T-helper 17 cell (primary cell): ENCODE measurements at places on chromosomes 7 and 10. TPM values are rescaled to one million over a fixed set of nuclear protein-coding genes. Genes with fewer than 3 reads are reported as not detected.
A peak's percentile ranks its signal among the peaks of the same experiment; 100 is the strongest.

CTAGE6 gene
- total RNA-seq, result 0.73 TPM

FAM25C gene
- total RNA-seq, result not detected

SUN3 gene
- total RNA-seq, result not detected

GRCh38 chr10:86413046-86413728, 46.6 kb upstream of the GRID1 start:
- H3K4me1 ChIP-seq, result peaks cover 28% of the 10 kb centered on the region
- DNase-seq, result no peak
- no peak overlapping the region for H3K4me3 ChIP-seq
- no peaks in the 10 kb centered on the region for H3K27me3 ChIP-seq
- peak overlapping the region; percentile 67 for H3K27ac ChIP-seq
- no peaks in the 10 kb centered on the region for H3K36me3 ChIP-seq

AKR1C8 gene
- 1.6 TPM for total RNA-seq

ATRNL1 gene
- total RNA-seq, result not detected

DNA sequence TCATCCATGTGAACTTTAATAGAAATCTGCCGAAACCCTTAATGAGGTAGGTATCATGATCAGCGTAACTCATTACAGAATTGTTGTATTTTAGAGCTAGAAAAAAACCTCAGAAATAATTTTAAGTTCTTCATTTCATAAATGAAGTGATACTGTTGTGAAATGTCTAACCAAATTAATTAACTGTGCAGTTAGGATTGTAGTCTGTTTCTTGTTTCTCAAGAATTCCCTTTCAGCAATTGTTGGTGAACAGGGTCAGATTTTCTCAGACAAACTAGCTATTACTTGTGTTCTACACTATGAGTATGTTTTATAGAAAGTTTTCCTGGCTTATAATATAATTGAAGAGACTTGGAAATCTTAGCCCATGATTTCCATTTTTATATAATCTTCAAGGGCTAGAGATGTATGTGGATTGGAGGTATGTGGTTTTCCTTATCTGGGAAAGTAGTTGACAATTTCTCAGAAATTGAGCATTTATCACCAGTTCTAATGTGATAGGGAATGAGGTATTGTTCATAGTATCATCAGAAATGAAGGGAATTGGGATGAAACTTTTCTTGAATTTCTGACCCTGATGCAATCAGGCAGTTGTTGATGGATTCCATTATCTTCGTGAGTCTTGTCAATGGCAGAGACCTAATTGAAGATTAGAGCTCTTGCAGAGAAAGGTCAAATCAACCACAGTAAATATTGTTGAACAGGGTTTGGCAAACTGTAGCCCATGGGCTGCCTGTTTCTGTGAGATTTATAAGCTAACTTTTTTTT, 55.0 kb downstream of the ST7 start:
- no peak for DNase-seq
- peaks cover 18% of the 10 kb centered on the region for H3K27me3 ChIP-seq
- peaks cover 43% of the 10 kb centered on the region for H3K4me1 ChIP-seq
- no peak overlapping the region for H3K27ac ChIP-seq

PDE6C gene
- total RNA-seq, result not detected

GRCh38 chr7:156473476-156474240, 166.9 kb upstream of the RNF32 start:
- peaks cover 37% of the 10 kb centered on the region for H3K27me3 ChIP-seq
- H3K27ac ChIP-seq, result no peak overlapping the region
- no peaks in the 10 kb centered on the region for H3K4me1 ChIP-seq

GRCh38 chr10:92702301-92702916, 12.7 kb downstream of the HHEX start:
- H3K27ac ChIP-seq, result no peak overlapping the region
- H3K4me1 ChIP-seq, result peaks cover 23% of the 10 kb centered on the region
- H3K4me3 ChIP-seq, result no peak overlapping the region
- peaks cover 64% of the 10 kb centered on the region for H3K27me3 ChIP-seq
- no peak for DNase-seq

CCDC7 gene
- total RNA-seq, result 73.0 TPM

PDK4 gene
- total RNA-seq, result 0.18 TPM

CLDN4 gene
- 0.17 TPM for total RNA-seq

DNA sequence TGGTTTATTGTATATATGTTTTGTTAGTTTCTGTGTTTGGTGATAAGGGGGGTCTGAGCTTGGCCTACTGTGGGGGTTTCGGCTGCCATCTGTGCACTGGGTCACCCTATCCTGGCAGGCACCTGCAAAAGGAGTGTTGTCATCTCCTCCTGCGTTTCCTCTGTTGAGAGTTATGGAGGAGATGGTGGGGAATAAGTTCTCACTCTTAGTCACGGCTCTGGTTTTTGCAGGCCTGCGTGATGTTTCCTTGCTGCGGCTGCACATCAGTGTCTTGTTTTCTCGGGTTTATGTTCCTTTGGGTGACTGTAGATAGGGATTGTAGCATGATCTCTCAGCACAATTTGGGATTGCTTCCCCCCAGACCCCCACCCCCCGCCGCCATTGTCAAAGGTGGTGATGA, 36.8 kb downstream of the CCM2 start:
- peak overlapping the region; percentile 95 for H3K4me3 ChIP-seq
- no peaks in the 10 kb centered on the region for H3K27me3 ChIP-seq
- peaks cover 57% of the 10 kb centered on the region for H3K4me1 ChIP-seq
- DNase-seq, result no peak
- H3K36me3 ChIP-seq, result peaks cover 8% of the 10 kb centered on the region

DNA sequence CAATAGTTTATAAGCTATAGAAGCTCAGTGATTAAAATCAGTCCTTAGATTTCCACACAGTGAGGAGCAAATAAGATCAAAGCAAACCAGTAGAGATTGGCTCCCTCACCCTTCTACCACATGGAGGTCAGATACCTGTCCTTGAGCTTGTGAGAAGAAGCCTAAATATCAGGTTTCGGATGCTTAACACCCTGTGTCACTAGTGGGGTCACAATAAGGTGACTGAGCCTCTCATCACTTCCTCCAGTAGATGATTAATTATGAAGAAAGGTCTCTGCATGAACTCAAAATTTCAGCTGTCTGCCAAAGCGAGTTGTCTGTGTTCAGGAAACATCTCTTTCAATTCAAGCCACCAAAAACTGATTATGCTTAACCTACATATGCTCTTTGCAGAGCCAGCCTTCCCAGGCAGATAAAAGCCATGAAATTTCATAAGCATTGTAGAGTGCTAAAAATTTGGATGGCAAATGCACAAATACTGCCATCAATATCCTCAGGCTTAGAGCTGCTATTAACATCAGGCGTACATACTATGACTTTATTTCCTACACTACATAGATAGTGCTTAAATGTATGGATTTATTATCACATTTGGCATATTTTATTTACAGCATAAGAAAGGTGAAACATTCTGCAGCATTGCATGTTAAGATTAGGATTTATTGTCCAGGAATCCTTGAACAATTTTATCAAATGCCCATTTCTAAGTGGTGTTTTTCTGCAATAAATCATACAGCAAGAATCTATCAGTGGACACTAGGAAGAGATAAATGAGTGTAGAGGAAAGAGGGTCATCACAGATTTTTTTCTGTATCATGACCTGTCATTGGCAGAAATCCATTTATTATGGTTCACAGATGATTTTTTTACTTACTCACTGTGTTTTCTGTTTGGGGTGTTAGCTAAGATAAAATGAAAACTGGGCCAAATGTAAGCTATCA, 285.1 kb upstream of the SP8 start:
- H3K36me3 ChIP-seq, result no peaks in the 10 kb centered on the region
- peaks cover 14% of the 10 kb centered on the region for H3K27me3 ChIP-seq
- no peak overlapping the region for H3K27ac ChIP-seq
- DNase-seq, result no peak
- H3K4me1 ChIP-seq, result no peaks in the 10 kb centered on the region

GRCh38 chr10:72309290-72310240, 35.8 kb downstream of the DDIT4 start:
- H3K4me1 ChIP-seq, result peaks cover 37% of the 10 kb centered on the region
- peak overlapping the region; percentile 50 for H3K4me3 ChIP-seq
- peaks cover 3% of the 10 kb centered on the region for H3K36me3 ChIP-seq

PRPS1L1 gene
- total RNA-seq, result not detected

GRCh38 chr7:22140578-22140977, 194.9 kb upstream of the CDCA7L start:
- no peaks in the 10 kb centered on the region for H3K4me1 ChIP-seq
- no peaks in the 10 kb centered on the region for H3K36me3 ChIP-seq
- H3K27me3 ChIP-seq, result peaks cover 43% of the 10 kb centered on the region
- no peak for DNase-seq
- H3K4me3 ChIP-seq, result no peak overlapping the region

GRCh38 chr10:123367195-123367594, 213.0 kb downstream of the BUB3 start:
- H3K27ac ChIP-seq, result no peak overlapping the region
- H3K36me3 ChIP-seq, result no peaks in the 10 kb centered on the region
- no peak for DNase-seq
- no peaks in the 10 kb centered on the region for H3K27me3 ChIP-seq

DNA sequence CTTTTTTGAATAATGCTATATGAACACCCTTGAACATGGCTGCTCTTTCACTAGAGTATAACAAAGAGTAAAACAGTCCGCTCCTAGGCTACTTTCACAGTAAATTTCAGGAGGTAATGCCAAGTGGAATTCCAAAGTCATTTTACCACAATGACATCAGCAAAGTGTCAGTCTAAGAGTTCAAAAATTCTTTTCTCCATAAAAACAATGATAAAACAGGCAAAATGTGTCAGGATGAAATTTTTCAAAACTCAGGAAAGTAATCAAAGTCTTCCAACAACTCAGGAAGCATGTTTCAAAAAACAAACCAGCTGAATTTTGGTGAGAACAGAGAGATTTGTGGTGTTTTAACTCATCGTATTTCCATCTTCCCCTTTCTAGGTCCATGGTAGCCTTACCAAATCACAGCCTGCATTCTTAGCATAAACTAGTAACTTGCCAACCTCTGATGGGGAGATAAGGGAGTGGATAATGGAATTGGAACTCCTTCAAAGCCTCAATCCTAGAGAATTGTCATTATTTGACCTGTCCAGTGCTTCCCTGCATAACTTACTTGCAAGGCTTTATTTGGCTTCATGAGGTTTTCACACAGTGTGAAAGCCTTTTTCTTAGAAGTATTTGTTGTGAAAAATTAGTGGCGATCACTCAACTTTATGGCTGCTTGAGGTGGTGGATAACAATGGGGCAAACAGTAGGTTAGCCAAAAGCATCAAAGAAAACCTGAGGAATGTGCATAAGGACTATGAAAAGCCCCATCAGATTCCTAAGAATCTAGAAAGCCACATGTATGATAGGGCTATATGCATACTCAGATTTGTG, 302.7 kb downstream of the HDAC9 start:
- no peak overlapping the region for H3K27ac ChIP-seq
- H3K27me3 ChIP-seq, result no peaks in the 10 kb centered on the region
- no peak overlapping the region for H3K4me3 ChIP-seq
- H3K36me3 ChIP-seq, result no peaks in the 10 kb centered on the region
- no peaks in the 10 kb centered on the region for H3K4me1 ChIP-seq

DNA sequence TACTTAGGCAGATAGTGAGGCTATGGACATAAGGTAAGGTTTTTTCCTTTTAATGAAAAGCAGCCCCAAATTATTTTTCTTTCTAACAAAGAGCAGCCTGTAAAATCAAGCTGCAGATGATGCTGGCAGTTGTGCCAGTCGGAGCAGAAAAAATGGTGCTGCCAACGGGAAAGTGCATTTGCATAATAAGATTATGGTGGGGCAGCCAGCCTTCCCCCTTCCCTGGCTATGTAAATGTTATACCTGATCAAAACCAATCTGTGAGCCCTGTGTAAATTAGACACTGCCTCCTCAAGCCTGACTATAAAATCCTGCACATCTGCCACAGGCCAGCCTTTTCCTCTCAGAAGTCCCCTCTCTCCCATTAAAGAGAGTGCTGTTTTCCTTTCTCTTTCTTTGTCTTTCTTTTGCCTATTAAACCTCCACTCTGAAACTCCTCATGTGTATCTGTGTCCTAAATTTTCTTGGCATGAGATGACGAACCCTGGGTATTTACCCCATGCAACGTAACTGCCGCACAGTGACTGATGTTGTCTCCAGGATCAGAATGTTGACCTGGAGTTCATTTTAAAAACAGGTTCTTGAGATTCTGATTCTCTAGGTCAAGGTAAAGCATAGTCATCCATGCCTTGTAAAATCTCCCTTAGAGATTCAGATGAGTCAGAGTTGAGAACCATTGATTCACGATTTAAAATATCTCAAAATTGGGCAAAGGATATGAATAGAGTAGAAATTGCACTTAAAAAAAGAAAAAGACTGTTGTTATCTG, 167.3 kb upstream of the C1GALT1 start:
- no peak for DNase-seq
- H3K27ac ChIP-seq, result no peak overlapping the region
- H3K36me3 ChIP-seq, result peaks cover 8% of the 10 kb centered on the region
- H3K27me3 ChIP-seq, result peaks cover 25% of the 10 kb centered on the region
- H3K4me3 ChIP-seq, result no peak overlapping the region
- H3K4me1 ChIP-seq, result no peaks in the 10 kb centered on the region

DNA sequence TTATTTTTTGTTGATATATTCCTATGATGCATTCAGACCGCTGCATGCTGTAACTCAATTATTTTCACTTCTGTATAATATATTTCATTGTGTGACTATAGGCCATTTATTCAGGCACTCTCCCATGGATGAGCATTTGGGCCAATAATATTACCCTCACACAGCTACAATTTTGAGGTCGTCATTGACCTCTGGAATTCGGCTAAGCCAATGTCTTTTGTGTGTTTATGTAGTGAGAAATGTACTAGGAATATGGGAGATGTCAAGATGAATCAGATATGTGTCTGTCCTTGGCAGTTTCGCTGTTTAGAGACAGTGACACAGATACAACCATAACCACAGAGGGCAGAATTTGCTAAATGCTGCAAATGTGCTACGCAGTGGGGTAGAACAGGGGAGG, 474.2 kb downstream of the ADRA2A start:
- DNase-seq, result no peak
- no peak overlapping the region for H3K4me3 ChIP-seq
- H3K27me3 ChIP-seq, result no peaks in the 10 kb centered on the region
- H3K36me3 ChIP-seq, result no peaks in the 10 kb centered on the region
- H3K27ac ChIP-seq, result no peak overlapping the region

- no peak for DNase-seq
- no peak overlapping the region for H3K4me3 ChIP-seq
- no peaks in the 10 kb centered on the region for H3K4me1 ChIP-seq
- H3K36me3 ChIP-seq, result no peaks in the 10 kb centered on the region
Observed at GRCh38 chr7:47227762-47228177, 354.1 kb downstream of the TNS3 start.

DNA sequence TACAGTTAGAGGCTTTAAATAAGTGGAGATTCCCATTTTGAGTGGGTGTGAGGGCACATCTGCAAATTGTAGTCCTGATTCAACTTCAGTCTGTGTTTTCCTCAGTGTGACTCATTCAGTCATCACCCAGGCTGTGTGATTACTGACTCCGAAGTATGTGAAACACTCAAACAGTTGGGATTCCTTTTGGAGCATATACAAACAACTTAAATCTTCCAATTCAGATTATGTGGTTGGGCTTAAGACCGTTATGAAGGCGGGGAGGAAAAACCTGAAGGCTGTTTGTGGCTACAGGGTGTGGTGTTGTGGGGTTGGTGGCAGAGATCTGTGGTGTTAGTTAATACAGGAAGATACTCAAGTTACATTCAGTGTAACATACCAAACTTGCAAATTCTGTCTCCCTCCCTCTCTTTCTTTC, 259.7 kb upstream of the FERD3L start:
- H3K27me3 ChIP-seq, result no peaks in the 10 kb centered on the region
- H3K27ac ChIP-seq, result no peak overlapping the region
- H3K4me3 ChIP-seq, result no peak overlapping the region
- DNase-seq, result no peak
- H3K4me1 ChIP-seq, result no peaks in the 10 kb centered on the region

FRMPD2 gene
- total RNA-seq, result 0.17 TPM

GRCh38 chr7:82091126-82091684, 321.4 kb upstream of the HGF start:
- no peaks in the 10 kb centered on the region for H3K36me3 ChIP-seq
- no peaks in the 10 kb centered on the region for H3K4me1 ChIP-seq
- H3K27me3 ChIP-seq, result no peaks in the 10 kb centered on the region
- no peak for DNase-seq
